Ovary (tissue), 10 donors: ENCODE measurements at places on chromosomes 7 and 10.

DNA sequence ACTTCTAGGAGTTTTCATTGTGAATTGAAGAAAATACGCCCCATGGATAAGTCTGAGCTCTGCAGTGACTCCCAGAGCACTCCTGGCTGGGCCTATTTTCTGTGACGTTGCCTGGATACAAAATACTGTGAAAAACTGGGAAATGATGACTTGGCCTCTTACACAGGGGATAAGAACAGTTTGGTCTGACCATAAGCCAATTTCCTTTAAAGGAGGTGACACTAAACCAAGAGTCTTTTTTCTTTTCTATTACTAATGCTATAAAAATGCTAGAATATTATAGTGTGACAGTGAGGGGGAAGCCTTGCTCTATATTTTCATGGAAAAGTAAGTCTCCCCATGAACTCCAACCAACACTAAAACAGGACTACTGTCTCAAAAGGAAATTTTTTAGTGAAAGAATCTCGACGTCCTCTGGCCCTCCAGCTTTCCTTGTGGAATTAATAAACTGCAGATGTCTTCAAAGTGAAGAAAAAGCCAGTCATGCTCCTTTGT is 45.5 kb downstream of the MYOF start:
- DNase-seq: peak; percentile 64

DNA sequence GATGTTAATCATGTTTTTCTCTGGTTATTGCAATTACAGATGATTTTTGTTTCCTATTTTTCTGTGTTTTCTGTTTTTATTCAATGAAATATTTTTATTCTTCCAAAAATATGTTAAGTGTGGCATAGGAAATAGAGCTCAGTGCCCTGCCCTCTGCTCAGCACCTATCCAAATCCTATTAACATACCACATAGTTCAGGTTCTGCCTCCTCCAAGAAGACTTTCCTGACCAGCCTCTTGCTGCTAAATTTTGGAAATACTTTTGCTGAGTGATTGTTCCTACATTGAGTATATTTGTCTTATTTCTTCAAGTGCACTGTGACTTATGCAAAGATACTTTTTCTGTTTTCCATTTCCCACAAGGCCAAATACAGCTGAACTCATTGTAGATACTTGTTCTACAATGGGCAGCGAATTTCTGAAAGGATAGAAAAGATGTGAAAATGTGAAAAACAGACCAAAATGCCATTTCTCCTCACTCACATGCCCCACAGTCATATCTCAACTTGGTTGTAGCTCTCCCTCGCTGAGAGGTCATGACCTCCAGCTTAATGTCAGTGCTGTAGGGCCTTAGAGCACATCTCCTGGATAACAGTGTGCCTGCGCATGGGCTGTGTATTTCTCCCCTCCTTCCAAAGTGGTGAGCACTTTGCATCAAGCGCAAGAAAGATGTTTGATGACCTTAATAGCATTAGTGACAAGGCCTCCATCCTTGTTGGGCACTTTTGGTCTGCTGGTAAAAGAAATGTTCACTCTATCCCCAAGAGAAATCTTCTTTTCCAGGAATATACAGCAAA is 677.3 kb downstream of the LRMDA start:
- no peak for DNase-seq

DNA sequence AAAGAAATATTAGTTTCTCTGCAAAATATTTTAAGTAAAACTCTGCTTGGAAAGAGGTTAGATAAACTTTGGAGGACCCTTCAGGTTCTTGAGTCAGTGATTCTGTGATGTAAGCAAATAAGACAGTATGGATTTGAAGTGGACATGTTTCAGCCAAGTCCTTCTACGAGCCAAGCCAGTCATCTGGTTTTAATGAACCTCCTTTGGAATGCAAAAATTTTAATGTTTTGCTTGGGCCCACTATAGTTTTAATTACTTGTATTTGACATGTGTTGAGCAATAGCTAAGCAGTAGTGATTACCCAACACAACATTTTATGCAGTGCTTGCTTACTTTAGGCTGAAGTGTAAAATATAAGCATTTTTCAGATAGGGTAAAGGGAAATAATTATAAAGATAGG is 296.3 kb upstream of the SEMA3D start:
- DNase-seq: no peak

- DNase-seq: no peak
Observed at GRCh38 chr10:11093771-11094736, 76.4 kb downstream of the CELF2 start.

DNA sequence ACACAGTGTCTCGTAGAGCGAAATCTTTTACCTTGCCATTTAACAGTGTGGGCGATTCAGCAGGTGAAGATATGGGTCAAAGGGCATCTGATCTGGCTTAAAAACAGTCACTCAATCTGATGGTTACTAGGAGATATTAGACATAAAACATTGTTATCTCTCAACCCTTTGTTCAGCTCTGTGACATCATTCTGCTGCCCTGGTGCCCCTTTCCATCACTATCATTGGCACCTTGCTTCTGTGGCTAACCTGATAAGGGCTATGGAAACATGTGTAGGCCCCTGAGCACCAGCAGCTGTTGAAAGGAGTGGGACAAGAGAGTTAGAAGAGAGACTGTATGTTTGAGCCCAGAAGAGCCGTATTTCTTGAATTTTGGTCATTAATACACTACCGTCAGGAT is 650.3 kb downstream of the PHTF2 start:
- DNase-seq: no peak

- no peak for DNase-seq
Observed at GRCh38 chr10:52465202-52465601, 151.1 kb downstream of the DKK1 start.

- no peak for DNase-seq
Observed at GRCh38 chr7:10770176-10770575, 203.5 kb upstream of the PHF14 start.

- DNase-seq: no peak
Observed at GRCh38 chr7:146002431-146003078, 114.0 kb upstream of the CNTNAP2 start.

DNA sequence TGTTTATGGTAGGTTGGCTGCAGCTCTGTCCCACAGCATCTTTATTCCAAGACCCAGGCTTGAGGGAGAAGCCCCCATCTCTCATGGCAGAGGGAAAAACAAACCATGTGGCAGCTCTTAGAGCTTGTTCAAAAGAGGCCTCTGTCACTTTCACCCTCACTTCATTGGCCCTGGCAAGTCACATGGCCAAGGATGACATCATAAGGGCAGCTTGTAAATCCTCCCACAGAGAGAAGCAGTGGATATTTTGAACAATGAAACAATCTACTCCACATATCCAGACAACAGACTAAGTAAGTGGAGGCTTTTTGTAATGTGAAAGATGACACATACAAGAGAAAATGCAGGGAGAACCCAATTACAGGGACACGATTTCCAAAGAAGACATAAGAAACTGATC is 108.1 kb downstream of the GRID1 start:
- no peak for DNase-seq

- DNase-seq: no peak
Observed at GRCh38 chr10:17649836-17650235, 5.9 kb downstream of the STAM start.

DNA sequence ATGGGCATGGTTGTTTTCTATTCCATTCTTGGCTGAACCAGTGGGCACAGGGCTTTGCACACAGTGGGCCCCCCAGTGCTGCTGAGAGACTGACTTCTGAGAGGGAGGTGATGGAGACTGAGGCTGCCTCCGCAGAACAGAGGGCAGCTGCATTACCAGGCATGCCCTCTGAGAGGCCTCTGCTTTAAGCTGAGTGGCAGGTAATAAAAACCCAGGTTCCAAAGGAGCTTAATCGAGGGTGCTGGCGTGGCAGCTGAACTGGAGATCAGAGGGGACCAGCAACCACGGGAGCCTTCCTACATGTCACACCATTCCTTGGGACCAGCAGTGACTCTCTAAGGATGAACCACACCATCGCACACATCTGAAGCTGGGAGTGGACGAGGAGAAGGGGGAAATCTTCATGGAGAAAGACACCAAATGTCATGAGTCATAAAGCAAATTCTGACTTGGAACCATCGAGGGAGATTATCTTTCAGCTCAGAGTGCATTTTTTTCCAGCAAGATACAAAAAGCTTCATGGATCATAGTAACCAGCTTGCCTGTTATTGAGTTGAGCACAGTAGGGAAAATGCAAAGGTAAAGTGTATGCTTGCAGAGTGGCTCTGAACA is 24.6 kb downstream of the HIPK2 start:
- DNase-seq: no peak

- no peak for DNase-seq
Observed at GRCh38 chr10:8640878-8641277, 586.4 kb downstream of the GATA3 start.
